WTC11 (cell line): ENCODE measurements at places on chromosomes 11 and 22. TPM values are rescaled to one million over a fixed set of nuclear protein-coding genes. Genes with fewer than 3 reads are reported as not detected.

- no peak for DNase-seq
Observed at GRCh38 chr11:122007601-122008071, 108.4 kb downstream of the BLID start.

Gene CEND1
- total RNA-seq: 2.0 to 3.1 TPM (median 2.7 TPM) in 3 replicates

DNA sequence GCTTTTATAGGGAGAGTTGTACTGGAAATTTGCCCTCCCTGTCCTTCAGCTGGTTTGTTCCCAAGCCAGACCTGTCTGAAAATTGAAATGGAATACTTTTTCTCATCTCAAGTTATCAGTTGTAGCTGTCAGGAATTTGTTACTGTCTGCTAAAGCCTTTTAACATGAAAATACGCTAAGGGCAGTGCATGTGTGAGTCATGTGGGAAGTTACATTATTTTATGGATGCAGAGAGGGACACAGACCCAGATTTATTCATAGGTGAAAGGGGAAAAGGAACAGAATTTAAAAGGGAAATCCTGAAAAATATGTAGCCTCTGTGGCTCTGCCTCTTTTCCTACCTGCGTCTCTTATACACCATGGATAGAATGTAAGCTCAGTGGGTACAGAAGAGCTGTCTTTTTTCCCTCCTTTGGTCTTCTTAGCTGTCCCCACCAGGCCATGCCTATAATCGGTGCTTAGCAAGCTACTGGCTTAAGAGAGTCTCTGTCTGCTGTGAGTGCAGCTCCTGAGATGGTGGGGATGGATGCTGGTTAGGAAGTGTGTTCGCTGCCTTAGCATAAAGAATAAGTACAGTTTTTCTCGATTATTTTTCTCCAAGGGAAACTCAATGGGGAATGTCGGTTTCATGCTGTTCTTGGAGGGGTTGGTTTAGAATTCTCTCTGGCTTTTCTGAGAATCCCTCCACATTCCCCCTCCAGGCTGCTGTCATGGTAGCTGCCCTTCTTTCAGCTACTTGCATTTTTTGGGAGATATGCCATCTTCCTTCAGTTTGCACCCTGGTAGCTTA is 166.8 kb downstream of the TEAD1 start:
- no peak for DNase-seq

DNA sequence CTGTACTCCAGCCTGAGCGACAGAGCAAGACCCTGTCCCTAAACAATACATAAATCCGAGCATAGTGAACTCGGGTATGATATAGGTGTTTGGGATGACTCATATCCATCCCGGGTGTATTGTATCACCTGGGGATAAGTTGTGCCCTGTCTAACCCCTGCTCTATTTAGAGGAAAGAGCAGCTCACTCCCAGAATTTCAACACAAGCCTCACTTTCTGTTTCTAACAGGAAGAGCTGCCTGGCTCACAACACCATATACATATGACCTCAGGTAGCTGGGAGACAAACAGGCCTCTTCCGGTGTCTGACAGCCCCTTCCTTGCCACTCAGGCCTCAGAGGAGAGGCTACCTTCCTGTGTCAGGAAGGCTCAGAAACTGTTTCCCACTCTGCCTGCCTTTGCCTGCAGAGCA is 9.9 kb upstream of the MICALL1 start:
- no peak for DNase-seq

GRCh38 chr22:29088809-29089208 is 16.0 kb downstream of the KREMEN1 start:
- DNase-seq: no peak

DNA sequence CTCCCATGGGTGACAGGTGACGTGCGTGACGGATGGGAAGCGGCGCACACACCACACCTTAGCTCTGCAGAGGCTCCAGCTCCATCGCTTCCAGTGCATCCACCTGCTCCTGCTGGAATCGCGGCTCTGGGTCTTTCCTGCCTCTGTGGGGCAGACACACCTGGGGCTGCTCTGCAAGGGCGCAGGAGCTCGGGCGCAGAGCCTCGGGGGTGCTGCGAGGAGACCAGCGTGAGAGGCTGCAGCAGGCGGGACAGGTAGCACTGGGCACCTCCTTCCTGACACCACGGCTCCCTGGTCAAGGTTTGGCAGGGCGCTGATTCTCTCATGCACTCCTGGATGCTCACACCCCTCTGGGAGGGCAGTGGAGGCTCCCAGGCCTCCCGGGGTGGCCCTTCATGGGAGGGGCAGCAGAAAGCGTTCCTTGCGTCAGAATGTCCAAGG is 1494.3 kb downstream of the BRD1 start:
- no peak for DNase-seq

- DNase-seq: no peak
Observed at GRCh38 chr11:114297806-114298709, 1.9 kb downstream of the NNMT start.

DNA sequence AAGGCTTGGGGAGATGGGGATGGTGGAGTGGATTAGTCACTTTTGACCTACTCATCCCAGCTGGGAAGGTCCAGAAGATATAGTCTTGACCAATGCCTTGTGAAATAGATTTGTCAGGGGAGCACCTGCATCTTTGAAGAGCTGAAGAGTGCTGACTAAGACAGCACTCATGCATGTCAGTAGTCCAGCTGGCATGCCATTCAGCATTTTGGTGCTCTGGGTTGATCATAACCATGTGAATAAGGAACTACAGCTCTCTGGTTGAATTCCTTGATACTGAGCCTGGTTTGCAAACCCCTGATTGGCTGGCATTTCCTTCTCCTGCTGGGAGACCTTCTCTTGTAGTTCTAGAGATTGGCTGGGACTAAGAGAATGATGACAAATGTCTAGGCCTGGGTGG is 106.8 kb upstream of the ALX4 start:
- DNase-seq: no peak

Gene SHANK2
- total RNA-seq: 57.5 to 69.3 TPM (median 64.8 TPM) in 3 replicates

DNA sequence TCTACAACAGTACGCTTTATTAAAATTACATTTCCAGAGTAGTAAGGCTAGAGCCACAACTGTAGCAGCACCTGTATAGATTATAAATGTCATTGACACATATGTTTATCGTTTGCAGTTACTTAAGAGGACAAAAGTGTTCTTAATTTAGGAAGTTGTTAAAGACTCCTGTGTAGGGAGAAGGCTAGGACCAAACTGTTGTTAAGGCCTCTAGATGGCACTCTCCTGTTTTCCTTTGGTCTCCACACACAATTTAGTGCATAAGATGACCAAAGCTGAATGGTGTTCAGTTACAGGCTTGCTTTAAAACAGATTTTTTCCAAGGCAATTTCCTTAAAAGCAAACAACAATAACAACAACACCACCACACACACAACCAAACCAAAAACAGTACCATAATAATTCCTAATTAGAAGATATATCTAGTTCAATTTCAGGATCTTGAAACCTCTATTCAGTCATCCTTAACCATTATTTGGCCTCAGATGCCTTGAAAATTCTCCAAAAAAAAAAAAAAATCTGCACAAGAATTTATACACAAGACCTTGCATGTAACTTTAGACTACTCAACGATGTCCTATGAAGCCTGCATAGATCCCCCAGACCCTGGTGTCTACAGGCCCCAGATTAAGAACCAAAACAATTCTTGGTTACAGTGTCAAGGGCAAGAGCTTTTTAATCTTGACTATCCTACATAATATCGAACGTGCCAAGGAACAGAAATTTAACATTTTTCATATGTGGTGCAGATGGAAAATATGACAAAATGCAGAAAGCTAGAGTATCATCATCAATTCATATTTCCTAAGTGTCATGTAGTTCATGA is 42.6 kb upstream of the APOA1 start:
- DNase-seq: no peak

GRCh38 chr11:64790205-64791095 is 12.1 kb upstream of the SF1 start:
- no peak for DNase-seq

DNA sequence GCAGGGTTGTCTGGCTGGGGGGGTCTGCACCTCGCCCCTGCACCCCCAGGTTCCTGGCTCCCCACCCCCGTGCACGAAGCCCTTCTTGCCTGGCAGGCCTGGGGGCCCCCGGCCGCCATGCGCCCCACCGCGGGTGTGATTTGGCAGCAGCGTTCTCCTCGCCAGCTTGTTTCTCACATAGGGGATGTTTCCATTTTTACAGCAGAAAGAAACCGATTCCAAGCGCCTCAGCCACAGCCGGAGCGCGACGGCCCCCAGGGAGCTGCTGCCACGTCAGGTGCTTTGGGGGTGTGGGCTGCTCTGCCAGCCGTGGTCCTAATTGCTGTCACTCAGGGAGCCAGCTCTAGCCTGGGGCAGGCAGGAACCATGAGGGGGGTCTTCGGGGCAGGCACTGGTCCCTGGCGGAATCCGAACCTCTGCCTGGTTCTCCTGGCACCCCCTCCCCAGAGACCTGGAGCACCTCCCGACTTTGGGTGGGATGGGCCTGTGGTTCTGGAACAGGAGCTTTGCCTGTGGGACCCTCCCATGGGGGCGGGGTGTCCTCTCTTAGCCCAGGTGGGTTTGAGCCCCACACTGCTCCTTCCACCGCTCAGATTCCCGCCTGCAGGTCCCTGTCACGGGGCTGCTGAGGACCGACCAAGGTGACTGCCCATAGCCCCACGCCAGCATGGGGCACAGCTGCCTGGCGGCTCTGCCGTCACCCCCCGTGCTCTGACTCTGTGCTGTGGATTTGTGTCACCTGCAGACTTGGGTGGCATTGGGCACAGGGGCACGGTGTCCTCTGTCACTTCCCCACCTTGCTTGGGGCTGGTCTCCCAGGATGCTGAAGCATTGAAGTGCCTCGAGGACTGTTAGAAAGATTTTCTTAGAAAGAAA is 54.0 kb downstream of the RTN4R start:
- DNase-seq: no peak

Gene NAV2
- 41.8 to 44.5 TPM (median 42.8 TPM) in 3 replicates for total RNA-seq

DNA sequence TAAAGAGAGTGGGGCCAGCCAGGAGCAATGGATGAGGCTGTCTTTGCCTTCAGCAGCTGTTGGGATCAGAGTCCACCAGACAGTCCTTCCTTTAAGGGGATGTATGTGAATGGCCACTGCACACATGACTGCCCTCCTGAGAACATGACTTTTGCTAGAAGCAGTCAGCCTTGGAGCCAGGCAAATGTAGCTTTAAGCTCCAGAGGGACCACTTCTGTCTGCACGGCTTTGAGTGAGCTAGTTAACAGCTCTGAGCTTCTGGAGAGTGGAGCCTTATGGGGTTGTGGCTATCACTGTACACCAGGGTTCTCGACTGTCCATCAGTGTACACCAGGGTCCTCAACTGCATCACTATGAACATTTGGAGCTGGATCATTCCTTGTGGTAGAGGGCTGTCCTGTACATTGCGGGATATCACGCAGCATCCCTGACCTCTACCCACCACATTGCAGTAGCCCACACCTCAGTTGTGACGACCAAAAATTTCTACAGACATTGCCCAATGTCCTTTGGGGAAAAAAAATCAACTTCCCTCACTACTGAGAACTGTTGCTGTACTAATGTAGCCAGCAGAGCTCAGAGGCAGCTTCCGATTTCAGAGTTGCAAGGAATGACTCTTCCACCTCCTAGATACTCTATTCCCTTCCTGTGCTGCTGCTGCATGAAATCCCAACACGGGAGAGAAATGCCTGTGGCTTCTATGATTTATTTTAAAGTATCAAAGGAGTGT is 169.4 kb downstream of the MYO18B start:
- no peak for DNase-seq

GRCh38 chr11:117039900-117040299 is 58.3 kb downstream of the SIK3 start:
- DNase-seq: no peak

DNA sequence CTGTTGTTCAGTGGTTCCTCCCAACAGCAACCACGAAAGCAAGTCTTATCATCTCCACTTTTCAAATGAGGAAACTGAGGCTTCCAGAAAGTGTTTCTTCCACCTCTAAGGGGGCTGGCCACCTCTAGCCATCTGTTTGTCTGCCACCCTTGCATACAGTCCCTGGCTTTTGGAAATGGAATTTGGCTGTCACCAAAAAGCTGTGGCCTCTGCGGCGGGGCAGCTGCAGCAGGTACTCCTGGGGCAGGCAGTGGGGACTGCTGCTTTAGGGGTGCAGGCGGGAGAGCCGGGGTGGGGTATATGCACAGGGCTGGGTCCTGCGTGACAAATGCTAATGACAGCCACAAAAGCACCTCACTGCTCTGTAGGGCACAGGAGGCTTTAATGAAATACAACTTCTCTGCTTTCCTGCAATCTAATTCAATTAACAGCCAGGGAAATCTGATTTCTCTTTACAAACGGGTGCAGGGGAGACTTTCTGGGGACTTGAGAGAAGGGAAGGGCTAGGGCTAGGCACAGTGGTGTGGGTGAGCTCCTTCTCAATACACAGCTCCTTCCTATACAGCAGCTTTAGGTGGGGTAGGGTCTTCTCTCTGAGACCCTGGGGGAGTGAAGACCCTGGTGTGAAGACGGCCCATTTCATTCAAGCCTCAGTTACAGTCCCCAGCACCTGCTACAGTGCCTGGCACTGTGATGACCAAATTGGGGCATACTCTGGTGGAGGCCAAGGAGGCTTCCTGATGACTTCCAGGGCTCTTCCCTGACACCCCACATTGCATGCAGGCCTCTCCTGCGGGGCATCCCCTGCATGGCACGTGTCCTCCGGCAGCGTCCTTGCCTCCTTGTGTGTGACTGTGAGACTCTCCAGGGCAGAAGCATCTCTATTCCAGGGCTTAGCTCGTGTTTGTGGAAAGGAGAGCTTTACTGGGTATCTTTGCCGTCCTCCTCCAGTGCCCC is 161.6 kb downstream of the CEP164 start:
- no peak for DNase-seq

Gene WNT11
- 0.32 to 0.89 TPM (median 0.79 TPM) in 3 replicates for total RNA-seq

GRCh38 chr11:45093761-45094455 is 52.5 kb upstream of the PRDM11 start:
- DNase-seq: no peak

Gene TTC38
- 20.7 to 29.2 TPM (median 27.5 TPM) in 3 replicates for total RNA-seq

Gene CDC42BPG
- 14.9 to 21.6 TPM (median 17.3 TPM) in 3 replicates for total RNA-seq

DNA sequence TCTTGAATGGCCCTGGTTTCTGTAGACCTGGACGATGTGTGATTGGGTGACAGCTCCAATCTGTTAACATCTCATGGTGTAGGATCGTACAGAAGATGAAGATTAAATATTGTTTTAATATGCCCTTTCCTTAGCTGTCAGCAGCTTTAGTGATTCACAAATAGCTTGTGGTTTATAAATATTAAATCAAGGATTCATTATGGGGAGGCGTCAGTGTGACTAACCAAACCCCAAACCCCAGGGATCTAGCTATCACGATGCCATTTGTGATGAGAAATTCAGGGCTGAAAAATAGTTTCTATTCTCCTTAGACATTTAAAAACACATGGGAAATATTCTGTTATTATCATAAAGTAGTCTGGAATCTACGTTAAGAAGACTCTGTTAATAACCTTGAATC is 73.4 kb downstream of the NCAM1 start:
- no peak for DNase-seq
